ENCODE measurements at places on chromosomes 6 and 20. TPM values are rescaled to one million over a fixed set of nuclear protein-coding genes. Genes with fewer than 3 reads are reported as not detected.
A peak's percentile ranks its signal among the peaks of the same experiment; 100 is the strongest.

- peak; percentile 67 for DNase-seq
Measured at GRCh38 chr6:13813621-13814175, 659 bp downstream of the MCUR1 start.

GRCh38 chr6:85795945-85796344, 153.3 kb upstream of the SYNCRIP start:
- DNase-seq: no peak

DNA sequence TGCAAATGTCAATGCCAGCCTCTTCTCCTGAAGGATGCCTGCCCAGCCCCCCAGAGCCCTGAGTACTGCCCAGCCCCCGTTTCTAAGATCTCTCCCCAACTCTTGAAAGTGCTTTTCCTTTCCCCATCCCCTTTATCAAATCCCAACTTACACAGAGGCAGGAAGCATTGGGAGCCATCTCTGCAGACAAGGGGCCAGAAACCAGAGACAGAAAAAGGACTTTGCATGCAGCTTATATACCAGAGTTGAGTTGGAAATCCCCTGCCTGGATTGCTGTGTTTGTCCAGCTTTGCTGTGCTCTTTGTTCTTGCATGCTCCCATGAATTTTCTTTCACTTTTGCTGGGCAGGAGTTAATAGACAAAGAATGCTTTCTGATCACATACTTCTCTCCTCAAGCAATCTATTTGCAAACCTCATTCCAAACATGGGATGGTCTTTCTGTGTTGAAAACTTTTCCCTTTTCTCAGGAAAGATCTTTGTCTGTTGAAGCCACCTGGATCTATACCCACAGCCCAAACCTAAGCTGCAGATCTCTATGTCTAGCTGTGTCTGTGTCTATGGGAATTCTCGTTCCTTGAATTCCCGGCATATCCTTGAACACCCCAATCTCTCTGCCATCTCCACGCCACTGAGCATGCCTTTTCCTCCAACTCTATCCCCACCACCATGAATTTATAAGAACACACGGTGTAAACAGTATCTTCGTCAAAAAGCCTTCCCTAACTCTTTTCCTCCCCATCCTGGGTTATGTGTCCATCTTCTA, at the start of gene UBD:
Gene UBD (minus strand): TSS at position 209 of the 764 bp plus-strand sequence. CDS start 31 bp downstream, at position 178.
- DNase-seq: no peak

DNA sequence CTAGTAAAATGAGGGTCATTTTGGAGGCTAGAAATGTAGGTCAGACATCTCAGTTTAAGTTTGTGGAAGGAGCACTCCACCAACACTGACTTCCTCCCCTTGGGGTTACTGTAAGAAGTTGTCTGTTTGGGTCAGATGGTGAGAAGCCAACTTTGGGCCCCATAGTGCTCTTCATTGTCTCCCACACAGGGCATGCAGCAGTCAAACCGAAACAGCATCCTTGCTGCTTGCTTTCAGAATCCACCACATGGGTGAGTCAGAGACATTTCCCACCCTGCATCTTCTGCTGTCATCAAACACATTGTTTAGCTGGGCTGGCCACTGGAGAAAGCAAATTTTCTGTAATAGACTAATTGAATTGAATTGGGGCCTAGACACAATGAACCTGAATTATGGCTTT, 16.8 kb downstream of the IL17F start:
- DNase-seq: no peak

The SLC25A27 gene
- polyA plus RNA-seq: 31.1 TPM

DNA sequence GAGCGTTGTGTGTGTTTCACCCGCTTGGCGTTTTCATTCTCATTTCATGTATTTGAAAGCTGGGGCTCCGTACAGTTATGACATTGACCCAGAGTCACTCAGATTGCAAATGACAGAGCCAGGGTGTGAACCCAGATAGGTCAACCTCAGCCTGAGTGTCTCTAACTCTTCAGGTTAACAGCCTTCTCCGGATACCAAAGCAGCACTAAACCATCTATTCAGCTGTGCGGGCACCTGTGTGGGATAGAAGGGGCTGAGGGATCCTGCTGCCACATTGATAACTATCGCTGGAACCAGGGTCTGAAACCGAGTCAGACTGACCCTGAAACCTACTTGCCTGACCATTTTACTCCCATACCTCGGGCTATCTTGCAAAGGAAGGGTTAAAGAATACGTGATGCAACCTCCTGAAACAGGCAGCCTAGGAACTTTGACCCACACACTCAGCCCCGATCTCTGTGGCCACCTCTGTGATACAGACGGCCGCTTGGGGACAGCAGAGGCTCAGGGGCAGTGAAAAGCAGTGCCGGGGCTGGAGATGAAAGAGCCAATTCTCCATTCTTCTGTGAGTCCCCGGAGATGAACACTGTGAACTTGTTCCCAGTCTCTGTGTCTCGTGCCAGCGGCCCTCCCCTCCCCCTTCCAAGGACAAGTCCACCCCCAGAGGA, 233.5 kb upstream of the QKI start:
- peak; percentile 16 for DNase-seq

The KIAA0408 gene
- 4.3 TPM for polyA plus RNA-seq

DNA sequence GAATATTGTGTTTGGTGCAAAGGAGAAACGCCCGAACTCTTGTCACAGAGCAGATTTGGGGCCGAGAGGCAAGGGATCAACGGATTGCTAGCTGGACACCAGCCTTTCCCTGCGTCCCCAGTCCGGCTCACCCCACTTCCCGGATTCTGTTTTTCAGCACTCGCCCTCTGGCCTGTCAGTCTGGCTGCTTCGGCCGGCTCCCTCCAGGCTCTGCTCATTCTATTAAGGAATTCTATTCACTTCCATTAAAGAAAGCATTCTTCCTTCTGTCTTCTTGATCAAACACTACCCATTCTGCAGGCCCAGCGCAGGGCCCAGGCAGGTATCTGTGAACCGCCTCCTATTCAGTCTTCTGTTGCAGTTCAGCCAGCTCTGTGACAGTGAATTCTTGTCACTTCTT, 91.7 kb downstream of the RNF182 start:
- no peak for DNase-seq

The DEFB110 gene
- not detected for polyA plus RNA-seq

- DNase-seq: no peak
Measured at GRCh38 chr6:129135451-129135850, 252.5 kb downstream of the LAMA2 start.

DNA sequence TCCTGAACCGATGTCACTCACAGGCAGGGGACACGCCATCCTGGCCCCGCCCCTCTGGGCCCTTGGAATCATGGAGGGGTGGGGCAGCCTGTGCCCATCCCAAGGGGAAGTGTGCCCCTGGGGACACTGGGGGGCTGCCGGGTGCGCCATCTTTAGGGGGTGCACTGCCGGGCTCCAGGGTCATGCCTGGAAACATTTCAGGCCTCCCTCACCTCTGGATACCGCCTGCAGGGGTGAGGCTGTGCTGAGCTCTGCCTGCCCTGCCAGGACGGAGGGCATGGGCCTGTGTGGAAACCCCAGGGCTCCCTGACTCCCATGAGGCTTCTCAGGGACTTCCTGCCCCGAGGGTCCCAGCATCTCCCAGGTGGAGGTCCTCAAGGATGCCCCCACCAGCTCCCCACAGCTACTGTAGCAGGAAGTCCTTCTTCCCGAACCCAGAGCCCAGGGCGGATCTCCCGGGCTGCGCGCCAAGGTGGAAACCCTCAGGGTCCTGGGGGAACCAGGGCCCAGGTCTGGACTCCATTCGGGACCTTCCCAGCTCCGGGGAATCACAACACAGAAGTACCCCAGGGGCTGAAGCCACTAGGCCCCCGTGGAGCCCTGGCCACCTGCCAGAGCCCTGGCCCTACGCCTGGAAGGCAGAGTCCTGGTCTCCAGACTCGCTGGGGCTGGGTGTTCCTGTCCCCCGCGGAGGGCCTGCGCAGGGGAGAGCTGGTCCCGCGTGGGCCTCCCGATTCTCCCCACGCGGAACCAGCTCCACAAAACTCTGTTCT, 15.6 kb downstream of the CHRNA4 start:
- no peak for DNase-seq

- DNase-seq: no peak
Measured at GRCh38 chr6:111521497-111522270, 38.7 kb upstream of the REV3L start.

GRCh38 chr6:43248101-43248500, 4.8 kb downstream of the TTBK1 start:
- no peak for DNase-seq

DNA sequence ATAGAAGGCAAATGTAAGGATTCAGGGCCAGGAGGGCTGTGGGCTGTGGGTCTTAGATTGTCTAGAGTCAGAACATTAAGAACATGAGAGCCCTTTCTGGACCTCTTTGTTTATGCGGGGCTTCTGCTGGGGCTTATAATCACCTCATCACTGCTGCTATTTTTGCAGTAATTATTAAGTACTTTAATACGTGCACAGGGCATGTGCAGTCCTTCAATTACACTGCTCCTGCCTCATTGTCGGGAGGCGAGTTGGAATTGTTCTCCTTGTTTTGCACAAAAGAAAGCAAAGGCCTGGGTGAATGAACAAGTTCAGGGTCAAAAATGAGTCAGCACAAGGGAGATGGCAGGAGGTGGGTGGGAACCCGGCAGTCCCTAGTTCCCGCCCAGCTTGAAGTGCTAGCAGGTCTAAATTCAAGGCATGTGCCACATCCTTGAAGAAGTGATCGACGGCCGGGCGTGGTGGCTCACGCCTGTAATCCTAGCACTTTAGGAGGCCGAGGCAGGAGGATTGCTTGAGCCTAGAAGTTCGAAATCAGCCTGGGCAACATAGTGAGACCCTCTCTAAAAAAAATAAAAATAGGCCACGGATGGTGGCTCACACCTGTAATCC, 34.4 kb upstream of the PTPN1 start:
- no peak for DNase-seq

The TUBB1 gene
- 3.0 TPM for polyA plus RNA-seq

The SDHAF4 gene
- 21.6 TPM for polyA plus RNA-seq

The C6orf58 gene
- 0.82 TPM for polyA plus RNA-seq

The RRAGD gene
- 36.1 TPM for polyA plus RNA-seq

GRCh38 chr6:86251106-86251505, 608.4 kb upstream of the SYNCRIP start:
- no peak for DNase-seq

GRCh38 chr6:166543603-166544295, 42.7 kb downstream of the RAMACL start:
- DNase-seq: no peak

DNA sequence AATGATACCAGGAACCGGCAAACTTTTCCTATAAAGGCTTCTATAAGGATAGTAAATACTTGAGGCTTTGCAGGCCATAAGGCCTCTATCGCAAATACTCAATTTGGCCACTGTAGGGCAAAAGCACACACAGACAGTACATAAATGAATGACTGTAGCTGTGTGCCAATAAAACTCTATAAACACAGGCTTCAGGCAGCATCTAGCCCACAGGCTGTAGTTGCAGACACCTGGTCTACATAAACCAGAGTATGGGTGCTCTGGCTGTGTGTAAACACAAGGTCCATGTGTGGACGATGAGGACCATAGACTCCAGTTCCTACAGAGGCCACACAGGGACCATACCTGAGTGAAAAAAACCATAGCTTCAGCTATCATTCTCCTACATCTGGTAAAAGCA, 52.2 kb downstream of the ZMYND8 start:
- no peak for DNase-seq

The LY86 gene
- 2.2 TPM for polyA plus RNA-seq

The TINAG gene
- polyA plus RNA-seq: 27.7 TPM

GRCh38 chr20:50670126-50670862, 21.0 kb downstream of the RIPOR3 start:
- no peak for DNase-seq

DNA sequence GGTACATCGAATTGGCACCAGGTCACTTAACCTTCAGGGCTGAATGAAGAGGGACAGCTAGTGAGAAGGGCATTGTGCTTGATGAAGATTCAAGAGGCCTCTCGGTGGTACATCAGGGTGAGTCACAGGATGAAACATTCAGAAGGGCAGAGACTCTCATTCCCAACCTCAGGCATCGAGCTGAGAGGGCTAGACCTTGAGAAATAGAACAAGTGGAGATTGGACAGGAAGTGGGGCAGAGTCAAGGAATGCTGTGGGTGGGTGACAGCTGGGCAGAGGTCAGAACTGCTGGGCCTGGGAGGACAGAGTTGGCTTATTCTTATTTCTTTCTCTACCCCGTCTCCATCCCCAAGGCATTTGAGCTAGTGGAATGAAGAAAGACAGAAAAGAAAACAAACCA, 126.0 kb downstream of the SCML4 start:
- DNase-seq: no peak

The TFAP2D gene
- polyA plus RNA-seq: not detected

The DLGAP4 gene
- polyA plus RNA-seq: 49.1 TPM

The DDX27 gene
- polyA plus RNA-seq: 45.7 TPM

GRCh38 chr20:16107172-16107870, 465.9 kb downstream of the KIF16B start:
- no peak for DNase-seq

The STMND1 gene
- 0.17 TPM for polyA plus RNA-seq

GRCh38 chr6:115137910-115138309, 795.1 kb upstream of the HS3ST5 start:
- no peak for DNase-seq

- DNase-seq: no peak
Measured at GRCh38 chr6:17971128-17972073, 16.0 kb downstream of the KIF13A start.

DNA sequence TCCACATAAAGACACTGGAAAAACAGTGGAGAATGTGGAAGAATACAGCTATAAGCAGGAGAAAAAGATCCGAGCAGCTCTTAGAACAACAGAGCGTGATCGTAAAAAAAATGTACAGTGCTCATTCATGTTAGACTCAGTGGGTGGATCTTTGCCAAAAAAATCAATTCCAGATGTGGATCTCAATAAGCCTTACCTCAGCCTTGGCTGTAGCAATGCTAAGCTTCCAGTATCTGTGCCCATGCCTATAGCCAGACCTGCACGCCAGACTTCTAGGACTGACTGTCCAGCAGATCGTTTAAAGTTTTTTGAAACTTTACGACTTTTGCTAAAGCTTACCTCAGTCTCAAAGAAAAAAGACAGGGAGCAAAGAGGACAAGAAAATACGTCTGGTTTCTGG, 57.1 kb downstream of the MAP3K4 start:
- DNase-seq: no peak

The BIRC7 gene
- 1.9 TPM for polyA plus RNA-seq

GRCh38 chr6:13428583-13429405, 58.6 kb downstream of the GFOD1 start:
- DNase-seq: no peak

The MAPK14 gene
- 57.7 TPM for polyA plus RNA-seq

The PGM3 gene
- 46.9 TPM for polyA plus RNA-seq

DNA sequence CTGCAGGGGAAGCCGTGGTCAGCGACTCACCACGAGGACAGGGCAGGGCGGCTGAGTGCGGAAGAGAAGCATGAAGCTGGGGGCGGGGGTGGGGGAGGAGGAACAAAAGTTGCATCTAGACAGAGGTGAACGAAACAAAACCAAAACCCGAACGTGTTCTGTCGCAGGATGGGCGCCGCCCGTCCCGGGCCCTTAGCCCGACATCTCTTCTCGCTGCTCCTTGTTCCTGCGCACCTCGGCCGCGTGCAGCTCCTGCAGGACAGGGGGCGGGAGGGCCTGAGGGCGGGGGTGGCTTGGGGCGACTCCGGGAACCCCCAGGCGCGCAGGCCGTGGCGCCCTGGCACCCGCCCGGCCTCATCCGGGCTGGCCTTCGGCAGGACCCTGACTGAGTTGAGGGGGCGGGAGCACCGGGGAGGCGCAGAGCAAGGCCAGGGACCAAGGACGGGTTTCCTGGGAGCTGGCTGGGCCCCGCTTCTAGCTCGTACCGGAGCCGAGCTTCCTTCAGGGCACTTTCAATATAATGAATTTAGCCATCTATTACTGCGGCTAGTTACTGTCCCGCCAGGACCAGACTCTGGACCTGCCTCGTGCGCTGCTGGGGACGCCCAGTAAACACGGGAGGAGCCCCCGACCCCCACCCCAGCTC, 12.0 kb downstream of the STMN3 start:
- DNase-seq: no peak

- DNase-seq: no peak
Measured at GRCh38 chr6:113825781-113826180, 31.4 kb upstream of the MARCKS start.

The SIRPB2 gene
- 0.31 TPM for polyA plus RNA-seq
